ENCODE measurements at places on chromosomes 1 and 21.

DNA sequence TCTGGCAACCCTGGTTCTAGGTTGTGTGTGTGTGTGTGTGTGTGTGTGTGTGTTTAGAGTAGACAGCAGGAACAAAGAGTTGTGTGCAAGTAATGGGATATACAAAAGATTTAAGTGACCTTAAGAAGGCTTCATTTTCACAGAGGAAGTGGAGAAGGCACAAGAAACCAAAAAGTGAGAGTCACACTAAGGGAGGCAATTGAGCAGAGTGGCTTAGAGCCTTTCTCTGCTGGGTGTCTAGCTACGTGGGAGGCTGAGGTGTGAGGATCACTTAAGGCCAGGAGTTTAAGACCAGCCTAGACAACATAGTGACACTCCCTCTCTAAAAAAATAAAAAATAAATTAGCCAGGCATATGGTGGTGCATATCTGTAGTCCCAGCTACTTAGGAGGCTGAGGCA lies 44.4 kb upstream of the HAO2 start:
- DNase-seq: no peak

DNA sequence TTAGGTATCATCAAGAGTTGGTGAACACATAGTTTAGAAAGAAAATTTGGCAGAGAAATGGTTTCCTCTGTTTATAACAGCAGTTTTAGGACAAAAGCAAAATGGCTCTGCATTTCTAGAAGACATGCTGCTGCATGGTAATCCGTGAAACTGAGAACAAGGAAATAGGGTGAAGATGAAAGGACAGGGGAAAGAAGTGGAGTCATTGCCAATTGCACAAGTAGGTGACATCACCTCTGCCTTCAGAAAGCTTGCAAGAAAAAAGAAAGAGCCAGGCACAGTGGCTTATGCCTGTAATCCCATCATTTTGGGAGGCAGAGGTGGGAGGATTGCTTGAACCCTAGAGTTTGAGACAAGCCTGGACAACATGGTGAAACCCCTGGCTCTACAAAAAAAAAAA lies 217.6 kb downstream of the LMX1A start:
- no peak for DNase-seq

DNA sequence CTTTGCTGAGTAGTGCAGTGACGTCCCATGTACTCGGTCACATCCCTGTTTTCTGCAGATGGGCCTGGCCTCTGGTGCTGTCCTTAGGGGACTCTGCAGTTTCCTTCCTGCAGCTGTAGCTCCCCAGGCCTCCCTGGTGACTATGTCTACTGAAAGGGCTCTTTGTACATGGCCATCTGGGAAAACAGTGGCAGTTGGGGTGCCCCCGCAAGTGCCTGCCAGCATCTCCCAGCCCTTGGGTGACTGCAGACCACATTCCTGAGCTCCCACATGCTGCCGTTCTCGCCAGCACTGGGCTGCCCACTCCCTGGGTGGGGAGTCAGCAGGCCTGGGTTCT lies 37.5 kb upstream of the KCNA10 start:
- DNase-seq: no peak

DNA sequence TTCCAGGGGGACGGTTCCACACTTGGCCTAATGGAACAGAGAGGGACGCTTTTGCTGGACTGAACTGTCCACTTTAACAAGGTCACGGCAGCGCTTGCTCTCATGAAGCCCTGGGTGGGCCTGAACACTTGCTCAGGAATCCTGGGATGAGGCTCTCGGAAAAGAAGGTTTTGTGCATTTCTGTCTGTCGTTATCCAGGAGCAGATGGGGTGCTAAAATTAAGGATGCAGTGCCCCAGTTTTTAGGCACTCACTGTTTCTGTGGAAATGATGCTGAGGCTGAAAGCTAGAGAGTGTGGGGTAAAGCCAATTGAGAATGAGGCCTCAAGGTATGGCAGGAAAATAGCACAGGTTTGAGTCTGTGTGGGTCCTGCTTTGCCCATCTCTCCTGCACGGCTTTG lies 111.0 kb downstream of the DAB1 start:
- DNase-seq: no peak

DNA sequence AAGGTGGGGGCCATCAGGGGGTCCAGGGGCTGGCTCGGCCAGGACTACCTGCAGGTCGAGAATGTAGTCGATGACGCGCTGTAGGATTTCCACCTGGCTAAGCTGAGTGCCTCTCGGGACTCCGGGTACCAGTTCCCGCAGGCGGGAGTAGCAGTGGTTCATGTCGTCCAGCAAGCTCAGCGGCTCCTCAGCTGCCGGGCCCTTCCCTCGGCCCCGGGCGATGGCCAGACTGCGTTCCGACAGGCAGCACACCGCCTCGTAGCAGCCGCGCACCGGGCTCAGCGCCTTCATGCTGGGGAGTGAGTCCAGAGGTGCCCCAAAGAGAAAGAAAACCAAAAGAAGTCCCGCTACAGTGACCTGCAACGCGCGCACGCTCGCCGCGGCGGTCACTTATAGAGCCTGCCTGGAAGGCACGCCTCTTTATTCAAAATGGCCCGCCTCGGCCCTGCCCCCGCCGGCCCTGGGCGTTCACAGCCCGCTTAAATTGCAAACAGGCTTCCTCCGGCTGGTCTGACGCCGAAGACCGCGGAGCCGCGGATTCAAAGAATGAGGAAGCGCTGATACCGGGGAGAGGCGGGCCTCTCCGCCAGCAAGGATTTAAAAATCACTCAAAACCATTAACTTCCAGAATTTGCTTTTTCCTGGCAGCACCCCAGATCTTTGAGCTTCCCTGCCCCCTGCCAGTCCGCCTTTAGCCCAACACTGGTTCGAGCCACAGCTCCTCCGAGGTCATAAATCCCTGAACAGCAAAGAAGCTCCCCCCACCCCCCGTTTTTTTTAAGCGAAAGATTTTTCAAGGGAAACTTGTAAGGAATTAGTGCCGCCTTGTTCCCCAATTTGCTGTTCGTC lies at the start of gene ID3:
ID3 (minus strand) TSS at position 366 of the 849 bp plus-strand sequence; CDS start at position 291, 75 bp downstream.
- DNase-seq: peak; percentile 98

- no peak for DNase-seq
Measured at GRCh38 chr1:45685308-45686014, 872 bp downstream of the GPBP1L1 start.

DNA sequence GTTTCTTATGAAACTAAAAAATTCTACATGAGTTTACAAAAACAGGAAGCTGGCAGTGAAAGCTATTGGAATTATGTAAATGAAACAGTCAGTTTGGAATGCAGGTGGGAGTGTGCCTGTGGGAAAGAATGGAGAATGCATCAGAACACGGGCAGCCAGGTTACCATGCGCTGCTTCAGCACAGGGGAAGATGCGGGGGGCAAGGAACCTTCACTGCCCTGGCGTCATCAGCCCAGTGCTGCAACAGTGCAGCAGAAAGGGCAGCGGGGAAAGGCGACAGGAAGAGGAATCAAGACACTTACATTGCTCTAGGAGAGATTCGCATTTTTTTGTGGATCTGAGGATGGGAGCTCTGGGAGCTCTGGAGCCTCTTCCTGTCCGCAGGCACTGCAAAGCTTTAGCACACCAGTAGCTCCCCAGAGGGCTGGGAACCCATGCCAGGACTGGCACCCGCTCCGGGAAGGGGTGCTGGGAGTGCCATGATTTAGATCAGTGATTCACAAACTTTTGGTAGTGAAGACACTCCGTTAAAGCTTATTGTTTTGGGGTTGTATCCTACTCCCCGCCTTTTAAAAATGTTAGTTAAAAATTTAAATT lies 64.1 kb upstream of the WDR26 start:
- DNase-seq: peak; percentile 70

- DNase-seq: no peak
Measured at GRCh38 chr1:203582568-203582967, 44.1 kb upstream of the ATP2B4 start.

- DNase-seq: no peak
Measured at GRCh38 chr1:174007851-174008250, 14.3 kb downstream of the RC3H1 start.

DNA sequence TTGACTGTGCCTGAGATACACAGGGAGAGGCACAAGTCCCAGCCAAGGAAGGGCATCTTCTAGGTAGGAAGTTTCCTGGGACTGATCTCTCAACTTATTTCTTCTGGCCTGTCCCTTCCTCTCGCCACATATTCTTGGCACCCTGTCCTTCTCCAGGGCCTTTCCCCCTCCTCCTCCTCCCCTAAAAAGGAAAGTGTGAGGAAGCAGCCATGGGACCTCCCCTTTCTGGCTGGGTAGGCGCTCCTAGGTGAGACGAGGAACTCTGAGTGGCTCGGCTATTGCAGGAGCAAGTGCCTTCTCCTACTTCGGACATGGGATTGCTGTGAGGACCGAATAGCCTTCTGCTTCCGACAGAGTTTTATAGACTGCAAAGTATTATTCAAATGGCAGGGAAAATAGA lies 15.5 kb upstream of the MTARC2 start:
- DNase-seq: no peak

DNA sequence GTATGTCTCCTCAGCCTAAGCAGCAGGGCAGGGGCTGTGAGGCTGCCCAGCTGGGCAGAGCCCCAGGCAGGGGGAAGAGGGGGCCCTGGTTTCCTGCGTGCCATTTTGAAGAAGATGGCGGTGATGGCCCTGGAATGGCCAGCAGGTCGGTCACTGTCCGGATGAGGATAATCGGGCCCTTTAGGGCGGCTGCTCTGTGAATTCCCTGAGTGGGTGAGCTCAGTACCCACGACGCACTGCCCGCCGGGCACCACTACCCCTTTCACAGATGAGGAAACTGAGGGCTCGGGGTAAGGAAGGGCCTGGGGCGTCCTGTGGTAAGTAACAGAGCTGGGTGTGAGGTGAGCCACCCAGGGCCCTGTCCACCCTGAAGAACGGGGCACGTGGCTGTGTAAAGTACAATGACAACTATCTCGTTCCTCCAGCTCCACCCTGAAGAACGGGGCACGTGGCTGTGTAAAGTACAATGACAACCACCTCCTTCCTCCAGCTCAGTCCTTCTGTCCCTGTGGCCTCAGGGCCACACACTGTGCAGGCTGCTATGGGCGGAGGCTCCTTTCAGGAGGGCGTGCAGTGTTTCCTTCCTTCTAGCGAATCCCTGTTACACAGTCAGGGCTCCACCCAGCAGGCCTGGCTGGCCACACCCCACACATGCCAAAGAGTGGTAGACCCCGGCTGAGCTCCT lies 23.2 kb downstream of the ITGB2 start:
- peak; percentile 88 for DNase-seq

DNA sequence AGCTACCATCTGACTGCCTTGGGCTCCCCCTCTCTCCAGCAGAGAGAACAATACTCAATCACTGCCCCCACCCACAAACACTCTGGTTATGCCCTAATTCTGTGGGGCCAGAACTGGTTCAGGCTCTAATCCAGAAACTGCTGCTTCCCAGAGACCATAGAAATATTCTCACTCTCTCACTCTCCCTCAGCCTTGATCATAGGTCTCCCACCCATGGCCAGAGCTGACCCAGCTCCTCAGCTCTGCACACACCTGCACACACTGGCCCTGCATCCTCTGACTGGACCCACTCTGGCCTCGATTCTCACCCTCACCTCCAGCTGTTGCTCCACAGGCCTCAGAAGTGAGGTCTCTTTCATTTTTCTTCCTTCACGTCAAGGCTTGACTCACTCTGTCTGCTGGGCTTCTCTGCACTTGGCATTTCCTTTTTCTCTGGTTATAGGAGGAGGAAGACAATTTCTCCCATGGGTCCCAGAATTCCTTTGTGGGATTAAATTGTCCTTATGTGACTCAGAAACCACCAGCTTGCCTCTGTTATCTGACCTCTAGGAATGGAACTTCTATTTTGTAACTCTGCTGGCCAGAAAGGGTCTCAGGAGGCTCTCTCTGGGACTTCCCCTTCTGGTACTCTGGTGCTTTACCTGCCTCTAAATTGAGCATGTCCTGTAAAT lies 15.6 kb upstream of the ZMYM6 start:
- DNase-seq: peak; percentile 53

DNA sequence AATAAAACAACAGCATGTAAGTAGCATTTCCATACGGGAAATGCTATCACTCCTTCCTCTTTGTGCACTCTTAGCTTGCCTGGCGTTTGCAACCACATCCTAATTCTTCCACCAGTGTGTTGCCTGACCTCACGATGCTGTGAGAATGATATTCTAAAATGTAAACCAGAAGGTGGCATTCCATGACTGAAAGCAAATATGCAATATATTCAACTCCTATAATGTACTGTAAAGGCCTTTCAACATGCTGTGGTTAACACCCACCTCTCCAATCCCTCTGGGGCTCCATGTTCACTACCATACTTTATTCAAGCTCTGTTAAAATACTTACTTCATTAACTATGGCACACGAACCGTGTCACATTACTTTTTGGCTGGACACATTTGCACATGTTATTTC lies 420.6 kb upstream of the DEPDC1 start:
- no peak for DNase-seq

GRCh38 chr21:43341378-43342161 lies 85.4 kb downstream of the SIK1 start:
- no peak for DNase-seq

GRCh38 chr1:55376897-55377296 lies 161.7 kb upstream of the USP24 start:
- DNase-seq: no peak

- no peak for DNase-seq
Measured at GRCh38 chr1:114131526-114132220, 22.0 kb downstream of the SYT6 start.

GRCh38 chr21:32009263-32009662 lies 136.4 kb downstream of the HUNK start:
- DNase-seq: no peak

DNA sequence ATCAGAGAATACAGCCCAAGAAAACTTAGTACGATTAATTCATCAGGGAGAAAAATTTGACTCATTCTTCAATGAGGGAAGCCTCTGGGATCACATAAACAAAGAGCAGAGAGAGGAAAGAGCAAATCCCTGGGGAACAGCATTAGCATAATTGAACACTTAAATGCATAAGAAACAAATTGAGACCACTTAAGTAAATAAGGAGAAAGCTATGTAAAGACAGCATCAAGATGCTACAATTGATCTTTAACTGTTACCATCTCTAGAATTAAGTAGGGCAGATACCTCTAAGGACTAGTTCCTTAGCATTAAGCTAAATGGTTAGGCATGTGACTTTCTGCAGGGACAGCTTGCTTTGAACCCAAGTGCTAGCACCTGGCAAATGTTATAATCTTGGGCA lies 265.1 kb upstream of the NEGR1 start:
- no peak for DNase-seq

- DNase-seq: no peak
Measured at GRCh38 chr21:33885172-33885514, 30.5 kb downstream of the ATP5PO start.

- no peak for DNase-seq
Measured at GRCh38 chr21:34499116-34499515, 12.9 kb downstream of the KCNE1 start.

DNA sequence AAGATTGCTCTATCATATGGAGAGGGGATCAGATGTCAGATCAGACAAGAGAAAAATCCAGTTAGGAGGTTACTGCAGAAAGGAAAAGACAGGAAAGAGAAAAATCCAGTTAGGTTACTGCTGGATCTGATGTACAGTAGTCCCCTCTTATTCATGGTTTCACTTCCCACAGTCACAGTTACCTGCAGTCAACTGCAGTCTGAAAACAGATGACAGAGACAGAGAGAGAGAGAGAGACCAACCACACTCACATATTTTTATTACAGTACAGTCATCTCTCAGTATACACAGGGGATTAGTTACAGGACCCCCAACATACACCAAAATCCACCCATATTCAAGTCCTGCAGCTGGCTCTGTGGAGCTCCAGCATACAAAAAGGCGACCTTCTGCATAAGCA lies 29.3 kb downstream of the NUP133 start:
- DNase-seq: no peak

GRCh38 chr1:182246783-182247182 lies 144.8 kb downstream of the GLUL start:
- no peak for DNase-seq

All from SJSA1 (cell line).